Thymus (tissue), 14 donors: ENCODE measurements at places on chromosomes 12 and 14. TPM values are rescaled to one million over a fixed set of nuclear protein-coding genes. Genes with fewer than 3 reads are reported as not detected.

Gene NAA30
- 9.7 TPM for total RNA-seq

Gene PLBD1
- 9.5 TPM for total RNA-seq

Gene APOF
- not detected for total RNA-seq

Gene ANO4
- total RNA-seq, result 0.28 TPM

Gene NELL2
- total RNA-seq, result 8.4 TPM

Gene TAS2R20
- total RNA-seq, result 0.76 TPM

DNA sequence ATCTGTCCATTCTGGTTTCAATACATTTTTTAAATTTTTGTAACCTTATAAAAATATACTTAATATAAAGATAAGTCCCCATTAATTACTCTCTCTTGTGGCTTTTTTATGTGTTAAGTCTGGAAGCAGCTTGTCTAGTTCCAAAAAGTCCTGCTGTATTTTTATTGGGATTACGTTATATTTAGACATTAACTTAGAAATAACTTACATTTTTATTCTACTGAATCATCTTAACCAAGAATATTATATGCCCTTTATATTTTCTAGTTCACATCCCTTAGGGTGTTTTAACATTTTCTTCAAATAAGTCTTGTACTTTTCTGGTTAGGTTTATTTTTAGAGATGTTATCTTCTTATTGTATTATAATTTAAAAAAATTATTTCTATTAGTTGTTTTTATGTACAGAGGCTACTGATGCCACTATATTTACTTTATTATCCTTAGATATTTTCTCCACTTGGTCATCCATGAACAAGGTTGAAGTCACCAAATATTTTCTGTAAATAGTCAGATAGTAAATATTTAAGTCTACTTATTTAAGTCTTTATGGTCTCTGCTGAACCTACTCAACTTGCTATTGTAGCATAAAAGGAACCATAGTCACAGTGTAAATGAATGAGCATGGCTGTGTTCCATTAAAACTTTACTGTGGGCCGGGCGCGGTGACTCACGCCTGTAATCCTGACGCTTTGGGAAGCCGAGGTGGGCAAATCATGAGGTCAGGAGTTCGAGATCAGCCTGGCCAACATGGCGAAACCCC, 132.4 kb upstream of the NEDD1 start:
- DNase-seq, result no peak

DNA sequence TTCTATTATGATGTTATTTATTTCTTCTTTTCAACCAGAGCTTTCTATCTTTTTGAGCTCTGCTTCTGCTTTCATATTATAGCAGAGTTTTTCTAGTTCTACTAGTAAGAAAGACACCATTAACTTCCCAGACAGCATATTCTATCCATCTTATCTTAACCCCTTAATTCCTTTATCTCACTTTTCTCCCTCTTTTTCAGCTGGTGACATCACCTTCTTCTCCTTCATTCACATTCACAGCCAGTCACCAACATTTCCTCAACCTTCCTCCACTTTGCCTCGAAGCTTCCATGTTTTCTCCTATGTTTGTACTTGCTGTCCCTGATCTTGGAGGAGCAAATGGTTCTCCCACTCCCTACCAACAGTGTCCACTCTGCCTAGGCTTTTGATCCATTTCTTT, 3.5 kb upstream of the CSRP2 start:
- no peak for DNase-seq

GRCh38 chr14:93628048-93628447, 160.2 kb downstream of the PRIMA1 start:
- DNase-seq, result no peak

DNA sequence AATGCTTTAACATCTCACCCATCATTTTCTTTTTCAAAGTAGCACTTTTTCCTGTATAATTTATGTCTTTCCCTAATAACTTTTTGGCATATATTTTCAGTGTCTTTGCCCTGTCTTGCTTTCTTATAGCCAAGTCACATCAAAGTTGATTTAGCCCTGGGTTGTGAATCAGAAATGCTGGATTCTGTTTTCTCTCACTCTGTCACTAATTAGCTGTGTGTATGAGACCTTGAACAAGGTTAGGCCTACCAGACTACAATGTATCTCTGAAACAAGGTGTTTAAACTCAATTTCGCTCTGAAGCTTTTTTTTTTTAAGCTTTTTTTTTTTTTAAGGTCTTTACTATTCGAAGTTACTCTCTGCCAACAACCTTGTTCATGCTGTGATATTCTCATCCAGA, 25.7 kb downstream of the CNOT2 start:
- DNase-seq, result no peak

- no peak for DNase-seq
Measured at GRCh38 chr12:115885040-115885690, 392.3 kb downstream of the MED13L start.

GRCh38 chr12:48109424-48109823, 3.5 kb upstream of the SENP1 start:
- DNase-seq, result no peak

- DNase-seq, result no peak
Measured at GRCh38 chr14:89121968-89122620, 294.9 kb downstream of the FOXN3 start.

GRCh38 chr14:26410189-26410685, 187.6 kb downstream of the NOVA1 start:
- no peak for DNase-seq

DNA sequence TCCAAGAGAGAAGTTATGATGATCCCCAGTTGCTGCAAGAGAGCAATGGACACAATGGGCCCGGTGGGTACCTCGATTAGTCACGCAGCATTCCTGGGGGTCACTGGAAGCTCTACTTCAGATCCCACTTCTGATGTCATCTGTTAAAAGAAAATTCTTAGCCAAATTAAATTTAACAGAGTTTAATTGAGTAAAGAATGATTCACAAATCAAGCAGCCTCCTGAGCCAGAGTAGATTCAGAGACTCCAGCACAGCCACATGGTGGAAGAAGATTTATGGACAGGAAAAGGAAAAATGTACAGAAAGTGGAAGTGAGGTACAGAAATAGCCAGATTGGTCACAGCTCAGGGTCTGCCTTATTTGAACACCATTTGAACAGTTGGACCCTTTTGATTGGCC, 107.5 kb downstream of the SPTSSA start:
- DNase-seq, result no peak

DNA sequence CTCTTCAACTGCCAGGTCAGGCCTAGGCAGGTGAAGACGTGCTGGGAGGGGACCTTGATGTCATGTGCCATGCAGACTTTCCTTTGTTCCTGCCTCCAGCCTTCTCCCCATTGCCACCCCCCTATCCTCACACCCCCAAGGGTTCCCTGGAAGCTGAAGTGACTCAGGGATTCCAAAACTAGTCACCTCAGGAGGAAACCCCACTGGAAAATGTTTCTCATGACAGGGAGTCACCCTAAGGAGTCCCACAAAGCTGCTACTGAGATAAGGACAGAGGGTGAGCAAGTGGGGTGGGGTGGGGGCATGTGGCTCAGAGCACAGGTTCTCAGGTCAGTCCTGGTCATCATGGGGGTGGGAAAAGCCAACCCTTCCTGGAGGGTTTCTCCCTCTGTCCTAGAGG, 2.4 kb upstream of the IL25 start:
- no peak for DNase-seq

DNA sequence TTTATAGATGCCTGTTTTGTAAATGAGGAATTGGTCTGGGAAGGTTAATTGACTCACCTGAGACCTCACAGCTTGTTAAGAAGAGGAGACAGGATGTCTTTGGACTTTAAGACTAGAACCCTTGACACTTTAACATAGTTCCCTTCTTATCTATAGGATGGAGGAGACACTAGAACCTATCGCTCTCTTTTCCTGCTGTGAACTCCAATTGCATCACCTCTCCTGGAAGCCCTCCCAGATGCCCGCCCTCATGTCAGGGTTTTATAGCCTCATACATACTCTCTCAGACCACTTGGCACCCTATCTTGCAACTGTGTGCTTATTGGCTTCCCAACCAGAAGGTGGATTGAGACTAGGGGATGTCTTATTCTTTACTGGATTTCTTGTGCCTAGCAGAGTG, 2.5 kb upstream of the CTDSP2 start:
- no peak for DNase-seq

GRCh38 chr14:104681689-104682074, 7.7 kb upstream of the INF2 start:
- no peak for DNase-seq

DNA sequence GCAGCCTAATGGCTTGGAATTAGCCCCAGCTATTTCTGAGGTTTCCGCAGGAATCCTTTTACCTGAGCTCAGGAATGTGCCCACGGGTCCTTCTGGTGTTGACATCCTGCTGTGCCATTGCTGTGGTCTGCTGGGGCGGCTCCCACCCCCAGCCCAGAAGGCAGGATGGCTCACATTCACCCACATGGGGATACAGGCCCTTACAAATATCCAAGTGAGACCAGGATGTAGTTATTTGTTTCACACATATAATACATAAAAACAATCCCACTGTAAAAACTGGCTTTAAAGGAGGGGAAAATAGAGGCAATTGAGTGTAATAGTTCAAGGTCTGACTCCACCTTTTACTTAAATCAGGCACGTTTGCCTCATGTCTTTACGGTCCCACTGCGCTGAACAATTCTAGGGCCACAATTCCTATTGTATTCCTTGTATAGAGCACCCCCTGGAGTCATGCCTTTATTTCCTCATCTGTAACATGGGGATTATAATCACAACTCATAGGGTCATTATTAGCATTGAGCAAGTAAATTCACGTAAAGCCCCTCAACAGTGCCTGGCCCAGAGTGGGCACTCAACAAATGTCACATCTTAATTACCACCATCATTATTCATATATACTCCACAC, 57.2 kb upstream of the FICD start:
- DNase-seq, result no peak

GRCh38 chr12:115072712-115073111, 388.7 kb upstream of the TBX3 start:
- no peak for DNase-seq

DNA sequence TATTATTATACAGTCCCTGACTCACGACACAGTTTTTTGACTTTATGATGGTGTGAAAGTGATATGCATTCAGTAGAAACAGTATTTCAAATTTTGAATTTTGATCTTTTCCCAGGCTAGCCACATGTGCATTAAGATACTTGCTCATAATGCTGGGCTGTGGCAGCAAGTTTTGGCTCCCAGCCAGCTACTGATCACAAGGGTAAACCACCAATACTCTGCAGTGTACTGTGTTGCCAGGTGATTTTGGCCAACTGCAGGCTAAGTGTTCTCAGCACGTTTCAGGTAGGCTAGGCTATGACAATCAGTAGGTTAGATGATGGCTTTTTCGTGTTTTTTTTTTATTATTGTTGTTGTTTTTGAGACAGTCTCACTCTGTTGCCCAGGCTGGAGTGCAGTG, 69.4 kb upstream of the ACTN1 start:
- no peak for DNase-seq

DNA sequence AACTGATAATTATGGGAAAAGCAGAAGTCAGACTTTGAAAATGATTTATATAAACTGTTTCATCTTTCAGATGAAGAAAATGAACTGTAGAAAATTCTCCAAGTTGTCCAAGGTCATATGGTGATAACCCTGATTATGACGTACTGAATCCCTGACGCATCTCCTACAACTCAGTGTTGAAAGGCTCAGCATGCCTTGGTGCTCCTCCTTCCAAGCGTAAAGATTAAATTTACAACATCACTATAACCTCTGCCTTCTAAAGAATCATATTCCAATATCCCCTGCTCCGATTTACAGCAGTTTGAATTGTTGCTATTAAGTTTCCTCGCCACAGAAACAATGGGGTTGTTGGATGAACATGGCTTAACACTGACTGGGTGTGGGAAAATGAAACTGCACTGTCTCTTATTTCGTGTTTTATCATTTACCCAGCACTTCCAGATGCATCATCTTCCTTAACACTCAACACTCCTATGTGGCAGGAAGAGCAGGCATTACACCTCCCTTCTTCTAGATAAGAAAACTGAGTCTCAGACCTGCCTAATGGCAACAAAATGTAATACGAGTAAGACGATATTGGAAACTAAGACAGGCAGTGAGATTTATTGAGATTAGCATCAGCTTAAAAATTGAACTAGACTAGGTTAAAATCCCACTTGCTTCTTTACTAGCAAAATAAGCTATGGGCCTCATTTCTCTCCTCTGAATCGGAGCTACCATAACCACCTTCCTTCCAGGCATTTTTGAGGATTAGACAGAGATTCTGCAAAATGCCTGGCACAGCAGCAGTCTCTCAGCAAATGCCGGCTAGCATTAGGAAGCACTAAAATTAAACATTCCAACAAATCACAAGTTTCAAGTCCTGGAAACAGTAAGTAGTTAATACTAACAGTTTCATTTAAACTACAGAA, 74.2 kb downstream of the PPM1H start:
- DNase-seq, result no peak
